Activated naive CD8-positive, alpha-beta T cell treated with anti-CD3 and anti-CD28 coated beads, Interleukin-2, amount 10 ng/mL, durations not matched to agents 7 days and 5 days (primary cell): ENCODE measurements at places on chromosomes 5 and 9. TPM values are rescaled to one million over a fixed set of nuclear protein-coding genes. Genes with fewer than 3 reads are reported as not detected.

The GRAMD2B gene
- total RNA-seq = 4.6 TPM

- H3K4me1 ChIP-seq = peaks cover 10% of the 10 kb centered on the region
- DNase-seq = no peak
- H3K27ac ChIP-seq = no peak overlapping the region
- no peak overlapping the region for H3K4me3 ChIP-seq
Measured at GRCh38 chr5:76345582-76345981, 57.5 kb upstream of the IQGAP2 start.

The FOXD4 gene
- total RNA-seq = 0.22 TPM

The FOXD4L4 gene
- 0.28 TPM for total RNA-seq

- DNase-seq = no peak
- no peaks in the 10 kb centered on the region for H3K36me3 ChIP-seq
- no peaks in the 10 kb centered on the region for H3K4me1 ChIP-seq
- H3K27me3 ChIP-seq = no peaks in the 10 kb centered on the region
Measured at GRCh38 chr5:98121036-98121936, 652.2 kb upstream of the RGMB start.

GRCh38 chr5:79069488-79070349, at the start of the genes BHMT2 and DMGDH:
Gene BHMT2 (plus strand): TSS chr5:79069767. CDS start chr5:79069783, 16 bp downstream.
Gene DMGDH (minus strand): TSS chr5:79069674. CDS start chr5:79069620, 54 bp downstream.
- no peak within 1 kb of the TSS for H3K4me3 ChIP-seq
- no peak within 1 kb of the TSS for H3K27ac ChIP-seq
- H3K36me3 ChIP-seq = peaks cover 3% of the 10 kb centered on the region
- H3K4me1 ChIP-seq = peaks cover 4% of the 10 kb centered on the region

GRCh38 chr5:64883912-64884311, 115.2 kb downstream of the CWC27 start:
- no peaks in the 10 kb centered on the region for H3K4me1 ChIP-seq
- H3K4me3 ChIP-seq = no peak overlapping the region
- peaks cover 4% of the 10 kb centered on the region for H3K36me3 ChIP-seq
- no peaks in the 10 kb centered on the region for H3K27me3 ChIP-seq
- DNase-seq = no peak

The GPX8 gene
- not detected for total RNA-seq

The CDH9 gene
- total RNA-seq = not detected

DNA sequence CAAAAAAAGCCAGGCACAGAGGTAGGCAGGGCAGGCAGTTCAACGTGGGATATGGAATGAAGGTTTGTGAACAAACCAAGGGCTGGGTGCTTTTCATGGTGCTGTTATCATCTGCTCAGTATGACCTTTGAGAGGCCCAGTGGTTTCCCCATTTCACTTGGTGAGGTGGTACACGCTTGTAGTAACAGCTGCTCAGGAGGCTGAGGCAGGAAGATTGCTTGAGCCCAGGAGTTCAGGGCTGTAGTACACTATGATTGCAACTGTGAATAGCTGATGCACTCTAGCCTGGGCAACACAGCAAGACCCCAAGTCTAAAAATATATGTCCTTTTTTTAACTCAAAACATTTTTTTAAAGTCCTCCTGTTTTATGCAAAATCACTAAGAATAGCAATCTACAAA, 174.8 kb downstream of the ENC1 start:
- no peaks in the 10 kb centered on the region for H3K36me3 ChIP-seq
- peaks cover 7% of the 10 kb centered on the region for H3K27me3 ChIP-seq
- no peak overlapping the region for H3K4me3 ChIP-seq
- no peak overlapping the region for H3K27ac ChIP-seq

DNA sequence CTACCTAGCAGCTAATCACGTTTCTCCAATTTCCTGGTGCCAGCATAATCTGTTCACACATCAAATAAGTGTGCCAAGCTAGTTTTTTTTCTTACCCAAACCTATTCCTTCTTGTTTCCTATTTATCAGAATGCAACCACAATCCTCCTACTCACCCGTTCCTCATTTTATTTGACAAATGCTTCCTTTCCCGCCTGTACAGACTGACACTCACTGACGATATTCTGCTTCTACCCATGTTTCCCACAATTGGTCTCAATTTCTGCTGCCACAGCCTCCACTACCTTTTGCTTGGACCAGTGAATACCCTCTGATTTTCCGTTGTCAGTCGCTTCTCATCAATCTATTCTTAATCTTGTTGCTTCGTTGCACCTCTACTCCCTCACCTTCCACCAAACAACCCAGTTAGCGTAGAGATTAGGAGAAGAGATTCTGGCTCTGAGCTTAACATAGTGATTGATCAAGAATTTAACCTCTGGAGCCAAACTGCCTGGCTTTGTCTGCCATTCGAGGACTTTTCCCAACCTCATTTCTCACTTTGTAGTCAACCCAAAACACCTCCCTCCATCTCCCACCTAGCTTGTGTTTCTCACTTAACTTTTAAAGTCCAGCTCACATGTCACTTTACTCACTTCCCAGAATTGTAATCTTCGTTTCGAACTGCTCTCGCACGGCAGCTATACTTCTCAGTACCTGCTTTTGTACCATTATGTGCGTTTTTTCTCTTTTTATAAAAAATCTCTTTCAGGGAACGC, 729 bp upstream of the TMEM38B start:
- peak overlapping the region; percentile 79 for H3K4me3 ChIP-seq
- no peaks in the 10 kb centered on the region for H3K36me3 ChIP-seq
- no peak for DNase-seq
- H3K4me1 ChIP-seq = peaks cover 12% of the 10 kb centered on the region
- no peak overlapping the region for H3K27ac ChIP-seq

GRCh38 chr9:121643473-121643872, 8.0 kb upstream of the DAB2IP start:
- H3K27ac ChIP-seq = no peak overlapping the region
- DNase-seq = no peak
- no peak overlapping the region for H3K4me3 ChIP-seq
- H3K27me3 ChIP-seq = peaks cover 6% of the 10 kb centered on the region
- H3K4me1 ChIP-seq = no peaks in the 10 kb centered on the region

GRCh38 chr5:33319841-33320240, 120.9 kb upstream of the TARS1 start:
- no peak overlapping the region for H3K4me3 ChIP-seq
- DNase-seq = no peak
- H3K27ac ChIP-seq = no peak overlapping the region
- H3K27me3 ChIP-seq = no peaks in the 10 kb centered on the region

GRCh38 chr5:154755361-154756008, at the start of gene LARP1:
Gene LARP1 (plus strand): TSS chr5:154755377. CDS start chr5:154755758, 381 bp downstream.
- H3K27ac ChIP-seq = peak within 1 kb of the TSS; percentile 98
- peak within 1 kb of the TSS; percentile 98 for H3K4me3 ChIP-seq
- H3K36me3 ChIP-seq = peaks cover 3% of the 10 kb centered on the region
- peaks cover 37% of the 10 kb centered on the region for H3K4me1 ChIP-seq
- no peaks in the 10 kb centered on the region for H3K27me3 ChIP-seq

- H3K27ac ChIP-seq = no peak overlapping the region
- peaks cover 3% of the 10 kb centered on the region for H3K27me3 ChIP-seq
- no peak overlapping the region for H3K4me3 ChIP-seq
- H3K36me3 ChIP-seq = no peaks in the 10 kb centered on the region
Measured at GRCh38 chr5:98593418-98593817, 180.0 kb upstream of the RGMB start.

GRCh38 chr5:37071901-37072581, 177.1 kb downstream of the CPLANE1 start:
- no peak overlapping the region for H3K4me3 ChIP-seq
- no peaks in the 10 kb centered on the region for H3K4me1 ChIP-seq
- H3K36me3 ChIP-seq = peaks cover 1% of the 10 kb centered on the region
- no peaks in the 10 kb centered on the region for H3K27me3 ChIP-seq

- H3K4me3 ChIP-seq = no peak overlapping the region
- no peaks in the 10 kb centered on the region for H3K27me3 ChIP-seq
- no peak overlapping the region for H3K27ac ChIP-seq
- DNase-seq = no peak
- peaks cover 3% of the 10 kb centered on the region for H3K36me3 ChIP-seq
Measured at GRCh38 chr5:173916233-173916632, 28.1 kb downstream of the CPEB4 start.

DNA sequence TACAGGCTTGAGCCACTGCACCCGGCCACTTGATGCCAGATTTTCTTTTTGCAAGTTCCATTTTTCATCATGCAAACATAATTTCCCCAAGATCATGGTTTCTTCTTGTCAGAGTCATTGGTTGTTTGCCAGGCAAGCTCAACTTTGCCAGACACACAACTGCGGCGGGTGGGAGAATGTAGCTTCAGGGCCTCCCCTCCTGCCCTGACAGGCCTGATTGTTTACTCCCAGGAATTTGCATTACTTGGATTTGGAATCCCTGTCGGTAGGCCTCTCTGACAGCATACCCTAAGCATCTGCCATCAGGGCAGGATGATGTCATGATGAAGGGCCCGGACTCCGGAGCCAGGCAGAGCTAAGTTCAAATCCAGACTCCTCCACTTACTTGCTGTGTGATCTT, 15.1 kb downstream of the RPS14 start:
- no peak overlapping the region for H3K27ac ChIP-seq
- no peak for DNase-seq
- no peaks in the 10 kb centered on the region for H3K36me3 ChIP-seq
- H3K4me1 ChIP-seq = peaks cover 11% of the 10 kb centered on the region

GRCh38 chr9:96587338-96588315, 32.0 kb downstream of the CDC14B start:
- H3K27ac ChIP-seq = no peak overlapping the region
- H3K36me3 ChIP-seq = no peaks in the 10 kb centered on the region
- peaks cover 51% of the 10 kb centered on the region for H3K27me3 ChIP-seq
- no peak for DNase-seq
- no peak overlapping the region for H3K4me3 ChIP-seq

GRCh38 chr5:82312373-82312856, 34.3 kb upstream of the RPS23 start:
- no peak overlapping the region for H3K27ac ChIP-seq
- peak; percentile 34 for DNase-seq
- H3K36me3 ChIP-seq = peaks cover 11% of the 10 kb centered on the region
- H3K4me3 ChIP-seq = no peak overlapping the region
- H3K27me3 ChIP-seq = no peaks in the 10 kb centered on the region
- H3K4me1 ChIP-seq = peaks cover 3% of the 10 kb centered on the region

The GARNL3 gene
- 3.1 TPM for total RNA-seq

The COL15A1 gene
- total RNA-seq = 0.42 TPM

DNA sequence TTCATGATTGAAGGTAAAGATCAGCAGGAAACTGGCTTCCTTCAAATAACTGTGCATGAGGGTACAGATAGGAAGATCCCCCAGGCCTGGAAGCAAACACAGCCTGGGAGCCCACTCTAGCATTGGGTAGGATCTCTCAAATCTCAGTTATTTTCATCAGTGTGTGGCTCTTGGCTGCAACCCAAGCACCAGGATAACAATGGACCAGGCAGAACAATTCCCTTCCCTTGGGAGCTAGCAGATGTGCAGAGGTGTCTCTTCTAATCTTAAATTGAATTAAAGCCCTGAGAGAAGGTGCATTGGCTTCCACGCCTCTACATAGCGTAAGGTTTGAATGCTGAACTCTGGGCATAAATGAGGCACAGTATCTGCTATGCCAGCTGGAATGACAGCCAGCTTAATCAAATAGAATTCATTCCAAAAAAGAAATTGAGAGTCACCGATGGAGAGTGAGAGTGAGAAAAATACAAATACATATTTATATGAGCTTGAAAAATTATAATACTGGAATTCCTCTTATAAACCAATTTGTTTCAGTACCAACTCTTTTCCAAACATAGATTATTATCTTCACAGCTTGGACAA, 957.3 kb downstream of the CDH12 start:
- no peak overlapping the region for H3K27ac ChIP-seq
- no peaks in the 10 kb centered on the region for H3K27me3 ChIP-seq
- DNase-seq = no peak
- no peak overlapping the region for H3K4me3 ChIP-seq
- H3K4me1 ChIP-seq = no peaks in the 10 kb centered on the region

The PHF24 gene
- not detected for total RNA-seq

DNA sequence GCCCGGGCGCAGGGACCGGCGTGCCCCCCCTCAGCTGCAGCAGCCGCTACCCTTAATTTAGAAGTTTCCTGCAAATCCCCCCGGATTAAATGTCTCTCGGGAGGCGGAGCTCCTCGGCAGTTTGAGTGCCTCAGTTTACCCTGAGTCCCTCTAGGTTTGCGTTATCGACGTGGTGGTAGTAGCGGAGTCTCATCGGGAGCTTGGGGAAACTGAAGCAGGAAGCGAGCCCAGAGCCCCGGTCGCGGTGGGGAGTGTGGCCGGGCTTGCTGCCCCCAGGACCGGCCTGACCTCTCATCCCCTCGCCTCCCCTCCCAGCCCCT, 529 bp upstream of the TPM2 start:
- H3K27me3 ChIP-seq = no peaks in the 10 kb centered on the region
- H3K27ac ChIP-seq = no peak overlapping the region
- peaks cover 12% of the 10 kb centered on the region for H3K4me1 ChIP-seq

The DDX4 gene
- 0.28 TPM for total RNA-seq
